ENCODE measurements at places on chromosomes 6 and 20.

GRCh38 chr6:3124667-3125066 is 6.2 kb downstream of the BPHL start:
- no peak for DNase-seq

- no peak for DNase-seq
Measured at GRCh38 chr6:134821397-134821796, 128.5 kb downstream of the ALDH8A1 start.

DNA sequence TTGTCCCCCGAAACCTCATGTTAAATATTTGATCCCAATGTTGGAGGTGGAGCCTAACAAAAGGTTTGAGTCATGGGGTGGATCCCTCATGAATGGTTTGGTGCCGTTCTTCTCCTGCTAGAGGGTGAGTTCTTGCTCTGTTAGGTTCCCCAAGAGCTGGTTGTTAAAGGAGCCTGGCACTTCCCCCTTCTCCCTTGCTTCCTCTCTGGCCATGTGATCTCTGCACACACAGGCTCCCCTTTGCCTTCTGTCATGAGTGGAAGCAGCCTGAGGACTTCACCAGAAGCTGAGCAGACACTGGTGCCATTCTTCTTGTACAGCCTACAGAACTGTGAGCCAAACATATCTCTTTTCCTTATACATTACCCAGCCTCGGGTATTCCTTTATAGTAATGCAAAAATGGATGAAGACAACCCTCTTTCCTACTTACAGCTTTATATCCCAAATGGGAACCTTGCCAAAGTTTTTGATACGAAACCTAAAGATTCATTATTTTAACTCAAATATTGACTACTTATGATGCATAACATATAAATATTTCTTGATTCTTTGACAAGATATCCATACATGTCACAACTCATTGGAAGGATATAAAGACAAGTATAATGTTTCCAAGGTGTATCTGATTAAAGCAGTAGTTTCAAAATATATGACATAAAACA is 61.0 kb downstream of the RNF182 start:
- DNase-seq: no peak

DNA sequence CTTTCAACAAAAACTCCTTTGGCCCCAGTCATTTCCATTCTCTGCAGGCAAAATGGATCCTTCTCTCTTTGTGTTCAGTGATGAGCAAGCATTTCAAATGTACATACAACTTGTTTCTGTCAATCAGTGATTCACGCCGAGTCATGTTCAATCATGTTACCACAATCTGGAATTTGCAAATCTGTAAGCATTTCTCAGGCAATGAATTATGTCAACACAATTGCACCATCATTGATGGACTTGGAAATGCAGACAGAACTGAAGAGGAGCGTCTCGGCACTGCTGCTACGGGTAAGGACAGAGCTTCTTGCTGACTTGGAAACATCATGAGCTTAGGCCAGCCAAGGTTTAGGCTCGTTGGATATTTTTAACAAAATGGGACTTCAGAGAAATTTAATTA is 132.8 kb upstream of the AGPAT4 start:
- DNase-seq: peak; percentile 42

- no peak for DNase-seq
Measured at GRCh38 chr6:39367700-39368099, 45.2 kb upstream of the KCNK16 start.

GRCh38 chr20:59446376-59446775 is 146.0 kb downstream of the EDN3 start:
- no peak for DNase-seq

- no peak for DNase-seq
Measured at GRCh38 chr6:74167976-74168375, 472.0 kb downstream of the CD109 start.

GRCh38 chr6:22726966-22727365 is 157.6 kb downstream of the HDGFL1 start:
- no peak for DNase-seq

- no peak for DNase-seq
Measured at GRCh38 chr6:82260997-82261732, 13.6 kb upstream of the IBTK start.

DNA sequence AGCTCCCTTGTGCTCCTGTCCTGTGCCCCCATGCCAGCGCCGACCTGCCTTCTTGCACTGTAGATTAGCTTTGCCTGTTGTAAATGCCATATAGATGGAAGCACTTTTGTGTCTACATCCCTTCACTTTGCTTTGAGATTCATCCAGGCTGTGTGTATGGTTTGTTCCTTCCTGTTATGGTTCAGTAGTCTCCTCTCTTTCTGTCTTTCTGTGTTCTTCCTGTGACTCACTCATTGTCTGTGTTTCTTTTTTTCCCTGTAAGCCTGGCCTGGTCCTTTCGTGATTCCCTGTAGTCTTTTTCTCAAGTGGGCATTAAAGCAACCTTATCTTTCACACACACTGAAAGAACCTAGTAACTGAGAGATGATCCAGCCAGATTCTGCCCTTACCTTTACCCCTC is 66.6 kb downstream of the JARID2 start:
- no peak for DNase-seq

DNA sequence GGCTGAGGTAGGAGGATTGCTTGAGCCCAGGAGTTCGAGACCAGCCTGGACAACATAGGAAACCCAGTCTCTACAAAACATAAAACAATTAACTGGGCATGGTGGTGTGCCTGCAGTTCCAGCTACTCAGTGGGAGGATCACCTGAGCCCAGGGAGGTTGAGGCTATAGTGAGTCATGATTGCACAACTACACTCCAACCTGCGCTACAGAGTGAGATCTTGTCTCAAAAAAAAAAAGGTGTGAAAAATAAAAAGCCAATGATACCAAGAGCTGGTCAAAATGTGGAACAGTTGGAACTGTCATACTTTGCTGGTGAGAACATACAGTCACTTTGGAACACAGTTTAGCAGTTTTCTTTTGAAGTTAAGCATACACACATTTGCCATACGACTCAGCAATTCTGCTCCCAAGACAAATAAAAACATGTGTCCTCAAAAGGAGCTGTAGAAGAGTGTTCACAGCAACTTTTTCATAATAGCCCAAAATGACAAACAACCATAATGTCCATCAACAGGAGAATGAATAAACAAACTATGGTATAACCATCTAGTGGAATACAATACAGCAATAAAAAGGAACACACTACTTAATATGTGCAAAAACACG is 21.6 kb upstream of the FKBP5 start:
- no peak for DNase-seq

GRCh38 chr6:80886475-80886874 is 780.0 kb downstream of the BCKDHB start:
- DNase-seq: no peak

GRCh38 chr6:157531169-157531985 is 150.4 kb downstream of the ZDHHC14 start:
- DNase-seq: no peak

GRCh38 chr20:23138226-23138625 is 52.1 kb upstream of the CD93 start:
- DNase-seq: no peak

GRCh38 chr20:48908656-48909319 is 12.7 kb upstream of the ARFGEF2 start:
- DNase-seq: no peak

DNA sequence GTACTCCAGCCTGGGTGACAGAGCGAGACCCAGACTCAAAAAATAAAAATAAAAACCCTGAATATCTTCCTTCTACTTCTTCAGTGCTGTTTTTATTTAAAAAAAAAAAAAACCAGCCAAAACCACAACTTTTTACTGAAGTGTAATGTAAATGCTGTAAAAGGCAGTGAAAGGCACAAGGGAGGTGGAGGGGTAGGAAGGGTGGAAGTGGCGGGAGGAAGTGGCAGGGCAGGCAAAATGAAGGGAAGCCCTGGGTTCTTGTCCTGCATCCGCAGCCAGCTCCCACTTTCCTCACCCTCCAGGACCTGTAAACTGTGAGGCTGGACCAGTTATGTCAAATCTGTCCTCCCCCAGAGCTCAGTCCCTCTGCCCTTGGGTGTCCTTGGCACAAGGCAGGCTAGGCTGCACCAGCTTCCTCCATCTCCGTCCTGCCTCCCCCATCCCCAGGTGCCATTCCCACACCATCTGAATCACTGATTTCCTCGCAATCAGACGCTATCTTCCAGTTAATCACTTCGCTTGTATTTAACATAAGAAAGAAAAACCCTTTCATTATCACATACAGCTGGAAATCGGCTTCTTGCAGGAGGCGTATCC is 13.7 kb upstream of the PANK2 start:
- no peak for DNase-seq

Data from HTR-8/SVneo (cell line).